ENCODE measurements at places on chromosomes 6 and 20.
A peak's percentile ranks its signal among the peaks of the same experiment; 100 is the strongest.

DNA sequence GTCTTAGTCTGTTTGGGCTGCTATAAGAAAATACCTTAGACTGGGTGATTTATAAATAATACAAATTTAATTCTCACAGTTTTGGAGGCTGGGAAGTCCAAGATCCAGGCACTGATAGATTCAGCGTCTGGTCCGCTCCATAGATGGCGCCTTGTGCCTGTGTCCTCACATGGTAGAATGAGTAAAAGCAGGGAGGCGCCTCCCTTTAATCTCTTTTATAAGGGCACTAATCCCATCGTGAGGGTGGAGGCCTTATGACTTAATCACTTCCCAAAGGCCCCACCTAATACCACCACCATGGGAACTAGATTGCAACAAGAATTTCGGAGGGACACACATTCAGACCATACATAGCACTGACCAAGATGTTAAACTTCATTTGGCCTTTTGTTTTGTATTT, 91.2 kb upstream of the TMEM181 start:
- no peak for DNase-seq

DNA sequence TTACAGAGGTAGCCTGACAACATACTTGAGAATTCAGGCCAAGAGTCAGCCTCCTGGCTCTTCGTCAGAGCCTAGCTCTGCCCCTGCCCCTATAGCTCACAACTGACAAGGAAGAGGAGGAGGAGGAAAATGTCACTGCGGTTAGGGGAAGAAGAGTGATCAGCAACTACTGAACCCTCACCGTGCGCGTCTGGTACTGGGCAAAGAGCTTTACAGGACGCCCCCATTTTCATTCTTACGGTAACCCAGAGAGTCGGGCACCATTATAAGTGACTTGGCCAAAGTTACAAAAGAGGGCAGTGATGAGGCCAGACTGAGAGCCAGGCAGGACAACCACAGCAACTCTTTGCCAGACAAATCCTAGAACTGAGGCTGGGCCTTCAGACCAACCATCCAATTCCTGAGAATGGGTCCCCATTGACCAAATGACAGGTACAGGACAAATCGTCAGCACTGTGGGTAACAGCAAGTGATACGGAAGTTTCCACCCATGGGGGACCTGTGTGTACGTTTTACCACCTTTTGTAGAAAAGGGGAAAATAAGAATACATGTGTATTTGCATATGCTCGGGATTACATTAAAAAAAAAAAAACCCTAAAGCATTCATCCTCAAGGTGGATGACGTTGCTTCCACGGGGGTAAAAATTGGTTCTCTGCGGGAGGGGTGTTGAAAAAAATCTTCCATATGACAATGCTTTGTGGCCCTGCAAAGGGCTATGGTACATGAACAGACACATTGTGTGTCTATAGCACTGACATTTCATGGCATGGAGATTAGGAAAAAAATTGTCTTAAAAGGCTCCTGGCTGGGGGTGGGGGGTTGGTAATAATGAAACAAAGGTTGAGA, 118.0 kb downstream of the NFATC2 start:
- no peak for DNase-seq

DNA sequence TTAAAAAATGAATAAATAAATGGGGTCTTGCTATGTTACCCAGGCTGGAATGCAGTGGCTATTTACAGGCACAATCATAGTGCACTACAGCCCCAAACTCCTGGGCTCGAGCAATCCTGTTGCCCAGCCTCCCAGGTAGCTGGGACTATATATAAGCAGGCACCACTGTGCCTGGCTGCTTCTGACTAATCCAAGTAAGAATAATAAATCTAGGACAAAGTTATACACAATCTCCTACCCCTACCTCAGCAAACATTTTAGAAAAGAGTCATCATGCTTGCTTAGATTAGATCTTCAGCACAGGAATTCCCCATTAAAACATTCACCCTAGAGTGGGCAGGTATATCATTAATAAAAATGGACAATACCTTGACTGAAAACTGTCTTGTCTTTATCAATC, 124.6 kb downstream of the REV3L start:
- no peak for DNase-seq

GRCh38 chr20:29297411-29298270, 1959.8 kb upstream of the DEFB115 start:
- DNase-seq: peak; percentile 89

GRCh38 chr6:75149696-75150095, 56.2 kb downstream of the COL12A1 start:
- DNase-seq: no peak

GRCh38 chr6:33592595-33593413, 12.7 kb upstream of the BAK1 start:
- no peak for DNase-seq

DNA sequence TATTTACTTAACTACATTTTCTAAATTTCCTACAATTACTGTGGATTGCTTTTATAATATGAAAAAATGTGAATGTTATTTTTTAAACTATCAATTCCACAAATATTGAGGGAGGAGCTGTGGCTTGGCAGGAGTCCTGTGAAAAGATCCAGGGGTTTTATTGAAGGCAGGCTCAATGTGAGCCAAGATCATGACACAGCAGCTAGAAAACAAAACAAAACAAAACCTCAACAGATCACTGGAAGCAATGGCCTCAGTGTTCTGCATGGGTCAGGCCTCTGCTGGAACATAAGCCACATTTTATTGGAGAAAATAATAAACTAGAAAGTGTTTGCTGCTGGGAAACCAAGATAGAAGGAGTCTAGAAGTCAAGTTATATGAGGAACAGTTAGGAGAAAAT, 19.4 kb upstream of the RCAN2 start:
- no peak for DNase-seq

GRCh38 chr20:10524034-10524476, 89.0 kb downstream of the SLX4IP start:
- peak; percentile 93 for DNase-seq

DNA sequence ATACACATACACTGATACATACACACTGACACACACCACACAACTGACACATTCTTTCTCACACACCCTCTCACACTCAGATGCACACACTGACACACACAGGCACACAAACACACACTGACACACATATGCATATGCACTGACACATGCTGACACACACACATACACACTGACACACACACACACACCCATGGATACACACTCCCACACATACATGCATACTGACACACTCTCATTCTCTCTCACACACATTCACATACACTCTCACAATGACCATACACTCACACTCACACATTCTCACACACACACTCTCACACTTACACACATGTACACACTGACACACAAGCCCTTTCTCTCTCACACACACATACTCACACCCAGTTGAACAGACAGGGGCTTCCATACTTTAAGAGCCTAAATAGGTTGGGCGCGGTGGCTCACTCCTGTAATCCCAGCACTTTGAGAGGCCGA, 236.4 kb downstream of the LRFN2 start:
- peak; percentile 55 for DNase-seq

- no peak for DNase-seq
Observed at GRCh38 chr6:112912416-112913101, 565.4 kb downstream of the RFPL4B start.

DNA sequence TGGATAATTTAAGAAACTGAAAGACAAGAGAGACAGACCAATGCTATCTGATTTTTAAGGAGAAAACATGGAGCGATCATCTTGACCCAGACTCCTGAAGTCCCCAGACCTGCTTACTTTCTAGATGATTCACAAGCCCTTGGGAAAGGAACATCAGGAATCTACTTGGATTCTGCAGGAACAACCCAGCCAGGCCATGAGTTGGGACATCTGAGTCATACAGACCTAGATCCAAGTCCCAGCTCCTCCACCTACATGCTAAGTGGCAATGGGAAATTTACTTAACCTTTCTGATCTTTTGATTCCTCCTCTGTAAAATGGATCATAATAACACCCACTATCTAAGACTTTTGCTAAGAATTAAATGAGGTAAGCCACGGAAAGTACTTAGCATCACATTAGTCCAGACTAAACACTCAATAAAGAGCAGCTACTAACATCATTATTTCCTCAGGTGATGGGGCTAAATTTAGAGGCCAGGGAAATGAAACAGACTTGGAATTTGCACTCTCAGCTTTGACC, 61.0 kb upstream of the MAFB start:
- DNase-seq: no peak

GRCh38 chr6:23308166-23308565, 738.8 kb downstream of the HDGFL1 start:
- no peak for DNase-seq

DNA sequence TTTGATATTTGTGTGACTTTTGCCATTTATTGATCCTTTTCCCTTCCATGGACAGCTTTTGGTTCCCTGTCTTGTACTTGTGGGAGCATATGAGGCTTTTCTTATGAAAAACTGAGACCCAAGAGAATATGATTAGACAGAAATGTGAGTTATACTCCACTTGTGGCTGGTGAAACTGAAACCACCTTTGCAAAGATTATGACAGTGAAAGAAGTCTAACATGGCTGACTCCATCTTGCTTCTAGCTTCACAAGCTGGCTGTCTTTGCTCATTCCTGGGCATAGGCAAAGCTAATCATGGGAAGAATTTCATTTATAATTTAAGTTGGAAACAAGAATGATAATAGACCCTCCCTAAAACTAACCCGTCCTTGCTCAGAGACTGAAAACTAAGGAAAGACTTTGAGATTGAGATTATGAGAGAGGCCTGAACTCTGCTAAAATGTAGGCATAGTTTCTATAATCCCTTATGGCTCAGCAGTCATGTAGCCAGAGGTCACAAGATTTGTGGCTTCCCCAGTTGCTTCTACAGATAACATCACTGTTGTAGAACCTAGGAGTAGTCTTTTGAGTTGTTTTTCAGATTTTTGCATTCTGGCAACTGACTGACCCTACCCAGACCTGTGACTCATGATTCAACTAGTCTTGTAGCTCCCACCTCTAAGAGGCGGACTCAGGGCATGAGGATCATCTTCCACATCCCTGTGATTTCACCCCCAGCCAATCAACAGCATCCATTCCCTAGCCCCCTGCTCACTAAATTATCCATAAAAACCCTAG, 50.9 kb upstream of the CD2AP start:
- DNase-seq: no peak

DNA sequence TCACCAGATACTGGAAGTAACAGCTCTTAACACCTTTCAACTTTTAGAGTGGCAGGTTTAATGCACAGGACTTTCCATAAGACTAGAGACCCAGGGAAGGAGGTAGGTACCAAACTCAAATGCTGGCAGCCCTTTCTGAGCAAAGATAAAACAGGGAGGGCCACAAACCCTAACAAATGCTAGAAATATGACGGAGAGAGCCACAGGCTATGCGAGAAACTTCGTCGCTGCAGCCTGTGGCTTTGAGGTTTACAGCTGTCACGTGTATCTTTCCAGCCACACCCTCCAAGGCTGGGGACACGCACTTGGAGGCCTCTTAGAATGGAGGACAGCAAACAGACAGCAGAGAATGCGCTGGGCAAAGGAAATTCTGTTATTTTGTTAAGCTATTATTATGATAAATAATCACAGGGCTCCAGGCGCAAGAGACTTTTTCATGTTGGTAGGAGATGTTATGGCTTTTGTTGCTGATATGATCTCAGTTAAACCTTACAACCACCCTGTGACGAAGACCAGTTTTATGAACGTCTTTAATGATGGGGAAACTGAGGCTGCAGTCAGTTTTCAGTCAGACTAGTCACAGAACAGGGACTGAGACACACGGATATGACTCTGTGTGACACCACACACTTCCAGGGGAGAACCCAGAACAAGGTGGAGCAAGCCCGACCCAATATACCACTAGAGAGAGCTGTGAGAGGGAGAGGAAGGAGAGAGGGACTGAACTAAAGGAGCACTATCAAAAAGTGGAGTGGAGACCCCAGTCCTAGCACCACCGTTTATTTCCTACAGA, 2.0 kb downstream of the TRAM2 start:
- DNase-seq: no peak

DNA sequence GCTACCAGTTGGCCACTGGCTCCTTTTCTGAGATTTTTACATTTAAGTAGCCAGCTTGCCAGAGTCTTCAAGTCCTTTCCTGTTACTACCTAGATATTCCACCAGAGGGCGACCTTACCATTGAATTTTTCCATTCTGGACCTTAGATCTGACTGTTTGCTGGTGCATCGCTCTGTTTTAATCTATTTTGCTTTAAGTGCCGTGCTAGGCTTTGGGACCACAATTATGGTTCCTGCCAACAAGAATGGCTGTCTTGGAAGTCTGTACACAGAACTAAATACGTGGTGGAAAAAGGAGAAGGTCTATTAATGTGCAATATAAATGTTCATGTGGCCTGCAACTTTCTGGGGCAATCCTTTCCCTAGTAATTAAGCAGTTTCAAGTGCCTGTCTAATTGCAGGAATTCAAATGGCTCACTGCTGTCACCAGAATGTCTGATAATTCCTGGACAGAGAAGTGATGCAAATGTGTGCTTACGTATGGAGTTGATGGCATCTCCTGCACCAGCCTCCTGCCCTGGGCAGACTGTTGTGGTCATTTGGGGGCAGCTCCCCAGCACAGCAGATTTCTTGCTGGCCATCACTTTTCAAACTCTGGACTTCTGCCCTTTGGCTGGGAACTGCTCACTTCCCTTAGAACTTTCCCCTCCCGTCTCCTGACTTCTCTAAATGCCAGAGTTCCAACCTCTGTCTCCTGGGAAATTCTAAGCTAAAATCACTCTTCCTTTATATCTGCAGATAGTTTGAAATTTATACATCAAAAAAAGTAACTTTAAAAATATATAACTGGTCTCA, 5.6 kb upstream of the HLA-DOA start:
- no peak for DNase-seq

GRCh38 chr20:15220009-15220656, 882.7 kb upstream of the FLRT3 start:
- no peak for DNase-seq

- no peak for DNase-seq
Observed at GRCh38 chr6:104505838-104506237, 353.9 kb downstream of the HACE1 start.

- DNase-seq: no peak
Observed at GRCh38 chr6:33751771-33752645, 5.3 kb upstream of the IP6K3 start.

GRCh38 chr6:82877213-82878195, 188.1 kb downstream of the UBE3D start:
- DNase-seq: peak; percentile 81

DNA sequence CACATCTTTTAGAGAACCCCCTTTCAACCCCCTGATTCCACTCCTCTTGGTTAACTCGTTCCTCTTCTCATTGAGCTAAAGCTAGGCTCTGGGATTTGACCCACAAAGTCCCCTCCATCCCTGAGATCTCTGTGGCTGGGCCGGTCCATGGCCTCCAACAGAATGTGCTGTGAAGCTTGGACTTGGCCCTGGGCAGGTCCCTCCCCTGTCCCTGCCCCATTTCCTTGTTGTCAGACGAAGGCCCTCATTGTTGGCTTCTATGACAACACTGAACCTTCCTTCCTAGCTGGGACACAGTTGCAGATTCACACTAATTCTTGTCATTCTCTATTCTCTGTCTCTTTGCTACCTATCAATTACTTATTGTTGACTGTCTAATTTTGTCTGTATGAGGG, 156.1 kb downstream of the SYCP2 start:
- DNase-seq: peak; percentile 70

- no peak for DNase-seq
Observed at GRCh38 chr6:140379919-140380318, 1005.5 kb upstream of the CITED2 start.

Data from esophagus muscularis mucosa (tissue), 4 donors.